Cortex of kidney (tissue), 1 donor: ENCODE measurements at places on chromosomes 13 and 19.

DNA sequence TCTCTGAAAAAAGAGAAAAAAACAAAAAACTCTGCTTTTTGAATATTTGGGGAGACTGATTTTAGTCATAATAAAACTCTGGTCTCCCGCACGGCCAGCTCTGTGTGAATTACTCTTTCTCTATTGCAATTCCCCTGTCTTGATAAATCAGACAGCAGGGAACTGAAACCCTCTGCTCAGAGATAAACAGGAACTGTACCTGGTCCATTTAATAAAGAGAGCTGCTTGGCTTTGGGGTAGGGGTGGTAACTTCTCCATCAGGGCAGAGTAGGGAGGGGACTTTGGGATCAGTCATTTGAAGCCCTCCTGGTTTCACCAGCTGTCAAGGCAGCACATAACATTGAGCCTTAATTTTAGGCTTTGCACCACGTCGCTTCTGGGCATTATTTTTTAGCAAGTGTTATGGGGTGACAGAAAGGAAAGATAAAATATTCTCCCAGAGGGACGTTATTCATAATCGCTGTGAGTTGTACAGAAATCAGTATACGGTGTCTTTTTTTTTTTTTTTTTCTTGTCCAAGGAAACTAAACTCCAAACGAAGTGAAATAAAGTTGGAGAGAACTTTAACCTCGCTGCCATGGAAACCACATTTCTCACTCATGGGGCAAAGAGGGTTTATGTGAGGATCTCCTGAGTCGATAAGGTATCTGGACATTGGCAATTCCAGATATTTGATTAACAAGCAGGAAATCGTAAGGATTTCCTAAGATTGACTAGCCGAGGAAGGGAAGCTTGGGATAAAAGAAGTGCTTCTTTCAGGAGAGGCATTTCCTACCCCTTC, 99.0 kb upstream of the MRI1 start:
- DNase-seq = no peak

DNA sequence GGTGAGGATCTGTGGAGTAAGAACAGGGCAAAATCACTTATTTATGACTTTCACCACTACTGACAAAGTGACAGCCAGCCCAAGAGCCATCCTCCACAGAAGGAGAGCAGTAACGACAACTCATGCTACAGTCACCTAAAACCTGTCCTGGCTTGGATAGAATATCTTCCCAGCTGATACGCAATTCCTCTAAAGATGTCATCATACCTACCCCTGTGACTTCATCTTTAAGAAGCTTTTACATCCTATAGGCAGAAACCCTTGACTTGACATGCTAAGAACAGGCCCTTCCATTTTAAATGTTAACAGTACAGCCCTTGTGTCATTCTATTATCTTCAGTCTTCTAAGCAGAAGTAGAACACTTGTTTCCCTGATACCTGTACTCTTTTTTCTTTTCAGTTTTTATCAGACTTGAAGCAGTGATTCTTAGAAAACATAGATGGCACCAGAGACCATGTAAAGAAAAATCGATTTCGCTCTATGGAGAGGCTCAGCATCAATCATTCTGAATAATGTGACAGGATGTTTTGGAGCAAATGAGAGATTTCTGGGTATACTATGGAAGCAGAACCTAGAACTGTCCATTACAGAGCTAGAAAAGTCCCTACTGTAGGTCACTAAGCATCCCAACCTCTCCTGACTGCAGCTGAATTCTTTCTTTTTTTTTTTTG, 20.1 kb downstream of the STOML3 start:
- DNase-seq = no peak

GRCh38 chr19:46383171-46383815, 30.1 kb downstream of the CCDC8 start:
- no peak for DNase-seq

DNA sequence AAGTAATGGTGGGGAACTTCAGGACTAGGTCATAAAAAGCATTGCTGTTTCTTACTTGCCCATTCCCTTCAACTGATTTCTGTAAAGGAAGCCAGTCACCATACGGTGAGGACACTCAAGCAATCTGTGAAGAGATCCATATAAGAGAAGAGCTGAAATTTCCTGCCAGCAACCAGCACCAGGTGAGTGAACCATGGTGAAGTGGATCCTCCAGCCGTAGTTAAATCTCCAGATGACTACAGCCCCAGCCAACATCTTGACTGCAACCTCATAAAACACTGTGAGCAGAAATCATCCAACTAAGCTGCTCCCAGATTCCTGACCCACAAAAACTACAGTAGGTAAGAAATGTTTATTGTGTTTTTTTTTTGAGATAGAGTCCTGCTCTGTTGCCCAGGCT, 3.8 kb upstream of the SLC6A16 start:
- no peak for DNase-seq

GRCh38 chr13:75256922-75257321, 225.0 kb downstream of the TBC1D4 start:
- no peak for DNase-seq

DNA sequence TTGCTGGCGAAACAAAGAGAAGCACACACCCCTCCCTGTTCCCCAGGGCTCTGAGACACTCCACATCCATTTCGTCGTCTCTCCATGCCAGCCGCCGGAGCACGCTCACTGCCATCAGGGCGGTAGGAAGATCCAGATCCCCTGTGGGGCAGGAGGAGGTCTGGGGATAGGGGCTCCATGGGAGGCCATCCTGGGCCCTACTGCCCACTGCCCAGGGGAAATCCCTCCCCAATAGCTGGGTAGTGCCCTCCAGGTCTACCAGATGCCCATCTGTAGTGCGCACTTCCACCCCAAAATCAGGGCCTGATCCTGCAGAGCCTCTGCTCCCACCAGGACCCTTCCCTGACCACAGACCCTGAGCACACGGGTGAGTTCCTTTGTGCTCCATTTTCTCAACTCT, 80.3 kb downstream of the EFNB2 start:
- DNase-seq = no peak

GRCh38 chr13:23902975-23903905, 5.9 kb upstream of the C1QTNF9B start:
- no peak for DNase-seq

DNA sequence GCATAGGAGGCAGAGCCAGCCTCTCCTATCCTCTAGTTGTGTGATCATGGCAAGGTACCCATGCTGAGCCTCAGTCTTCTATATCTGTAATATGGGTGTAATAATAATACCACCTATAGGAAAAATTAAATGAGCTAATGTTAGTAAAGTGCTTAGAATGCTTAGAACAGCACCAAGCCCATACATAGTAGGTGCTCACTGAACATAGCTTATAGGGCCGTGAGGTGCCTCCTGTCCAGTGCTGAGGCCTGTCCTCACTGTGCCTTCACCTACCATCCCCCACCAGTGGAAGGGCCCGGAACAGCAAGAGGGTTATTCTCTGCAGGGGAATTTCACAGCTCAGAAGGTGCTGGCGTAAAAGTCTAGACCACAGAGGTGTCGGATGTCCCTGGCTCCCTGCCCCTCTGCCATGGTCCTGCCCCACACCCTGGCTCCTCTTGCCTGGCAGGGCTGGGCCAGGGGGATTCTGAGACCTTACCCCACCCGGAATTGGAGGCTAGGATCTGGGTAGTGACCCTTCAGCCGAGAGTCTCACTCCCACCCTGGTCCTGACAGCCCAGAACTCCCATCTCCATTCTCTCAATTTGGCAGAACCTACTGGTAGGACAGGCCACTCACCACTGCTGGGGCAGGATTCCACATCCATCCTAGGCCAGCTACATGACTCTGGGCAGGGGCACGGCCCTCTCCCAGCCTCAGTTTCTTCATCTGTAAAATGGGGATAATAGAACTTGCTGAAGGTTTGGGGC, 2.2 kb upstream of the SCN1B start:
- DNase-seq = no peak

GRCh38 chr19:45076851-45077730, 813 bp upstream of the ZNF296 start:
- DNase-seq = no peak

DNA sequence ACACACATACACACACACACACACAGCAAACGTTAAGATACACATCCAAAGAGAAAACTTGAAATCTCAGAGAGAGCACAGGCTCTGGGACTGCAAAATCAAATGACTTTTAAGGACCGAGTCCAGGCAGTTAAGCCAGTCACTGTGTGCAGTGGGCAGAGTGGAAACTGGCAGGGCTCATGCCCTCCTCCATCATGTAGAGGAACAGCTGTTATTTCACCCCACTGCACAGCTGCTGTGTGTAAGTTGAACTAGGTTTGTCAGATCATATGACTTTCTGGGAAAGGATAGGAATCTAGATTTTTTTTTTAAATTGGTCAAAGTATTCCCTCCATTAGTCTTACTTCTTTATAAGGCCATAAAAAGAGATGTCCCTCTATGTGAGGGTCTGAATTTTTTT, 1002.1 kb downstream of the UQCRFS1 start:
- no peak for DNase-seq

- no peak for DNase-seq
These were observed 2.4 kb upstream of the CYTH2 start for GRCh38 chr19:48466561-48467325.

DNA sequence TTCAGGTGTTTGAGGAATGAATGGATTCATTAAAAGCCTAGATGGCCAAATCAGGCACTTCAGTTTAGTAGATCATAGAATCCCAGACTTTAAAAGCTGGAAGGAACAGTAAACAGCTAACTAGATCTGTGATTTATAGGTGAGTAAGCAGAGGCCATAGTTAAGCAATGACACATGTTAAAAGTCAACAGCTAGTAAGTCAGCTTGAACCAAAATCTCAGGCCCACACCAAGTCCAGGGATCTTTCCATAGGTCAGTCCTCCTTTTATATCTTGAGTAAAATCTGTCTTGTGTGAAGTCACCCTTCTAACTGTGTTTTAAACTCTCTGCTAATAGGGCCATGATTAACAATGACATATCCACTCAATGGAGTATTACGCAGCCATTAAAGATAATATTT, 275.5 kb upstream of the SOX21 start:
- no peak for DNase-seq

GRCh38 chr19:7297742-7298141, 3.5 kb upstream of the INSR start:
- no peak for DNase-seq

DNA sequence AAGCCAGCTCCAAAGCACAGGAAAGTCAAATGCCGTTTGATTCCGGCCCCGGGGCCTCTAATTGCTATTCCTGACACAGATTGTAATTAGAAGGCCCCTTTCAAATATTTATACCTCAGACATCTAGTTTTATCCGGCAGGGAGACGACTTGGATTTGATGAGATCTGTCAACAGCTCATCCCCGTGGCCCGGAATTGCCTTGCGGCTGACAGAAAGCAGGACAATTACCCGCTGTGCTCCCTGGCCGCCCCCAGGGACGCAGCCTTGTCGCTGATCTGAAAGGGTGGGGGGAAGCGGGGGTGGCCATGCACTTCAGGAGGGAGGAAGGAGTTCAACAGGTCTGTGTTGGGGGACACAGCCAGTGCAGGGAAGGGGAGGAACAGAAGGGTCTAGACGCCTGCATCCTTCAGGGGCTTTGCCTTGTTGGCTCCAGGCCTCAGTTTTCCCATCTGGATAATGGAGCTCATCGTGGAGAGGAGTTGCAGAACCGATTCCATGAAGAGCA, 1.8 kb upstream of the SHD start:
- DNase-seq = no peak

GRCh38 chr19:19285686-19286085, 12.6 kb upstream of the TM6SF2 start:
- no peak for DNase-seq

DNA sequence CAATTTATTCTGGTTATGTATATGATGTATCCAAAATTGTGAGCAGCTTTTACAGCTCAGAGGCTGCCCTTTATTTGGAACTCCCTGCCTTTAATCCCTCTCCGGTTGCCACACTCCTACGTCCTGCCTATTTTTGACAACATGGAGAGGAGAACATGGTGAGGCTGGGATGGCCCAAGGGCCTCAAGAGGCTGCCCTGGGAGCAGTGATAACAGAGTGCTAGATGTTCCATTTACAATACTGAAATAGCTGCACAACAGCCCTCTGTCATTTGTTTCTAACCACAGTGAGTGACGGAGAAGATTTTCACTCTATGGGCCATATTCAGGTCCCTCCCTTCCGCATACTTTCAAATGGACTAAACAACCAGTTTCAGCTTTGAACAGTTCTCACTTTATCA, 33.4 kb downstream of the STARD13 start:
- DNase-seq = no peak

DNA sequence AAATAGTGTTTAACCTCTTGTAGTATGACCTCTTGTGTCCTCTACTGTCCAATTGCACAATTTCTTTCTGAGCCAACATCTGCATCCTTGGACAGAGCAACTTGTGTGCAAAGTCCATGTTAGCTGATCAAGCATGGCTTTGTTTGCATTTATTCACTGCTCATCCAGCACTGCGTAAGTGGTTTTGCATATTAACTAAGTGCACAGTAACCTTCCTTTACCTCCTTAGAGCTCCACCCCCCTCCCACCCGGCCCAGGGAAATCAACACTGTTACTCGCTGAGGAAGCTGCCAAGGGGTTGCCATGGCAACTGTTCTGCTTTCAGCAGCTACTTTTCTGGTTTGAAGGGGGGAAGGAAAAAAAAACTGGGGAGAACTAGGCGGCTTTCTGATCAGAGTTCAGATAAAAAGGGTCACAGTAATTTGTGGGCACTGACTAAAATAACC, 153.5 kb upstream of the KLF12 start:
- DNase-seq = no peak
